ENCODE measurements at places on chromosomes 3 and 15.

DNA sequence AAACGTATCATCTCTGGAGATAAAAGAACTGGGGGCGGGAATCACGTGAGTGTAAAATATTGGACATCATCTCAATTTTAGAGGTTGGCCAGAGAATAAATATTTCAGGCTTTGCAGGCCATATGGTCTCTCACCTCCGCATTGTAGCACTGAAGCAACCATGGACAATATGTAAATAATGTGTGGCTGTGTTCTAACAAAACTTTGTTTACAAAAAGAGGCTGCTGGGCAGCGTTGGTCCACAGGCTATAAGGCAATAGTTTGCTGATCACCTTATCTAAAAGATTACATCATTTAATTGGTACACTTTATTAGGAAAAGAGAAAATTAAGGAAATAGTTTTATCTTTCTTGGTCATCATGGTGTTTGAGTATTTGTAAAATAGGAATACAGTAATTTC is 22.5 kb upstream of the SHC4 start:
- DNase-seq: no peak

GRCh38 chr3:877001-877400 is 215.8 kb upstream of the CNTN6 start:
- no peak for DNase-seq

GRCh38 chr15:52858782-52859176 is 68.6 kb upstream of the ONECUT1 start:
- no peak for DNase-seq

GRCh38 chr3:16840101-16840424 is 44.7 kb upstream of the PLCL2 start:
- no peak for DNase-seq

DNA sequence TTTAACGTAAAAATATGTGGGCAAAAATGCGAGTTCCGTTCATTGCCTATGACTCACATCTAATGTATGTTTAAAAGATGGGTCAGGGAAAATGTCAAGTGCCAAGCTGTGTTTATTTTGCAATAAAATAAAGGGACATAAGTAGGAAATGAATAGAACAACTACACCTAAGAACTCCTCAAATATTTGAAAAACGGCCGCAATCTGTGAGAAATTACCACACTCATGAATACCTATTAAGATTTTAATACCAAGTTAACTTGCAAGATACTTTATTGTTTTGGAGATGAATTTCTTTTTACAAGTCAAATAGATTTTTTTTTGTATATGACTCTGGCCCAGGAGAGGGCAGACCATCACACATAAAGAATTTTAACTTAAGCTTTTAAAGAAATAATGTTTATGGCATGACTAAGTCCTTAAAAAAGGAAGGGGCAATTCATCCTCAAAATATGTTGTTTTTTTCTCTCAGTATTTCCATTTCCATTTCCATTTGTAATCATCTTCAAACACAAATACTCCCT is 152.7 kb downstream of the SUCNR1 start:
- DNase-seq: peak; percentile 67

GRCh38 chr3:100141586-100141985 is 27.3 kb upstream of the FILIP1L start:
- DNase-seq: no peak

DNA sequence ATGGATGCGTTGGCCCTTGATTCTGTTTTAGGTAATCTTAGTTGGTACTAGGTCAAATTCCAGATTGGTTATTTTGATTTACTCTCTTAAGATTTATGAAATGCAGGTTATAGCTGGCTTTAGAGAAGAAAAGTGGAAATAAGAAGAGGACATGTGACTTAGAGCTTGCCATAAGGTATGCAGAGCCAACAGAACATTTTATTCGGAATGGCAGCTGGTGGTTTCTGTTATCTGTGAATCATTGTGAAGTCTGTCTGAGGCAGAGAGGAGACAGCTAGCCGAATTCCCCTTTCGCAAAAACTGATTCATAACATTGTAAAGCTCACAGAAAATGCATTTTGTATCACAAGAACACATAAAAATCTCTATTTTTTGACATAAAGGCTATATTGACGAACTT is 82.1 kb downstream of the FILIP1L start:
- DNase-seq: peak; percentile 83

DNA sequence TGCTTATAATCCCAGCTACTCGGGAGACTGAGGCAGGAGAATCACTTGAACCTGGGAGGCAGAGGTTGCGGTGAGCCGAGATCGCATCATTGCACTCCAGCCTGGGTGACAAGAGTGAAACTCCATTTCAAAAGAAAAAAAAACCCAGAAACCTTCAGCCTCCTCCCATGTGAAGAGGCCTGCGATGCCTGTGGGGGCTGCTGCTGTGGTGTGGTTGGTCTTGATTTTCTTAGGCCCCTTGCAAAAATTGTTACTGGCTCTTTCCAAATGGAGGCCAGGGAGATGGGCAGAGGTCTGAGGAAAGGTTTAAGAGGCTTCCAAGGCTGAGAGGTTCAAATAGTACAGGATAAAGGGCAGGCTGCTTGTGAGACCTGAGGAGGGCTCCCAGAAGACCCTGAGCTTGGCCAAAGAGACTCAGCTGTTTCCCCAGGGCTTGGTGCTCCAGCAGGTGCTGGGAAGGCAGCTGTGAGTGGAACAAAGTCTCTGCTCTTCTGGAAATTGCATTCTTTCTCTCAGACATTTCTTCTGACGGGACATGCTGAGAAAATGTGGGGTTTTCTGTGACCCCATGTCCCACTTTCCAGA is 18.4 kb downstream of the GCSAM start:
- no peak for DNase-seq

DNA sequence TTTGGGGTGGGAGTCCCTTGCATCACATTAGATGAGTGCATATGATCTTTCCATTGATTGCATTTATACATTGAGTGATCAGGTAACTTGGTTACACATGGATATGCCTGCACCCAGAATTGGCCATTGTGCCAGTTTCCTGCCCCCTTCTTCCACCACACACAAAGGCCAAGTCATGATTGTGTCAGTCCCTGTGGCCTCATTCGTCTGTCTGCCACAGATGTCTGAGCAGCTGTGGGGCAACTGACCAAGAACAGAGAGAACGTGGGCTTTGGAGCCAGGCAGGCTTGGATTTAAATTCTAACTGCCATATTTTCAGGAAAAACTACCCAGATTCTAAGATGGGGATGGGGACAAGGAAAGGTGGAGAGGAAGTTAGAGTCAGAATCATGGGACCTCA is 27.0 kb downstream of the CCNL1 start:
- DNase-seq: no peak

DNA sequence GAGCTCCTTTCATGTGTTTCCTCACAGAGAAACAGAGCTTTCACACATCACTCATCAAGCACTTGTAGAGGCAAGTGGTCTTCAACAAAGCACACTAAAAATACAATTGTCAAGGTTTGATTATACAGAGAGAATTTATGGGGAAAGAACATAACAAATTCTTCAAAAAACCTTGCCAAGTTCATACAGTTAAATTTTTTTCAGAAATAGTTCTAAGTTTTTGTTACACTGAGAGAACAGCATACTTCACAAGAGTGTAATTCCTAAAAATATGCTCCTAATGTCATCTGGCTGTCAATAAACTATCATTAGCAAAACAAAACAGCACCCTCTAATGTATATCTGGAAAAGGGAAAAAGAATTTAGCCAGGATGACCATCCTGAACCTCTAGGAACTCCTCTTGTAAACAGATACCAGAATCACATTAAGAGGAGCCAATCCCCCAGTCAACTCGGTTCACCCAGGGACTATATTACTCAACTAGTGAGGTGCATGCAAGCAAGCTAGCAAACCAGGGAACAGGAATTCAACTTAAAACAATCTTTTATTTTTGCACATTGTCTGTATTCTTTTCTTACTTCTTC is 63.3 kb downstream of the RAD18 start:
- DNase-seq: no peak

DNA sequence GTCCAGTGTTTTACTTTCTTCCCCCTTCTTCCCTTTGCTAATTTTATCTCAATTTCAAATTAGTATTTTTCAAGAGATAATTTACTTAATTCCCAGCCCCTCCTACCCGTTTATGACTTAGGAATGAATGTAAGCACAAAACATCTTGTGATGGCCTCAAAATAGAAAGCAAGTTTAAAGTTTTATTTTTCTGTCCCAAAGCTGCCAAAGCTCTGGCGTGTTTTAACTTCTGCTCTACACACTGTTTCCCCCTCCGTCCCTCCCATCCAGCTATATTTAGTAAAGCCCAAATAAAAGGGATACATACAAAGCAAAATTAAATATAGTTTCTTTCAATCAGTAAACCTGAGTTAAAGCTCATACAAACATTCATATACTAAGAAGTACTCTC is 59.9 kb downstream of the IGF2BP2 start:
- no peak for DNase-seq

DNA sequence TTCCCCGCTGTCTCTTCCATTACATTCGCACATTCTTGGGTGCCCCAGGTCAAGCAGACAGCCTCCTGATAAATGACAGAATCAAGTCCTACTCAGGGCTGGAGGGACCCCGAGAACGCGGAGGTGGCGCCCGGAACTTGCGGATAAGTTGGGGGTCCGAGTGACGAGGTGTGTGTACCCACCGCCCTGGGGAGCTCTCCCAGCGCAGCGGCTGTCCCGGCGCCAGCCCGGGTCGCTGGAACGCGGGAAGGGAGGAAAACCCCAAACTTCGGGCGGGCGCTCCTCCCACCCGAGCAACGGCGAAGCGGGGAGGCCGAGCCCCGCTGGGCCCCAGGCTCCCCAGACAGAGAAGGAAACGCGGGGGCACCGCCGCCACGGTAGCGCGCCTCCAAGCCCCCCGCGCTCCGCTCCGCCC is 550 bp downstream of the CLN6 start:
- no peak for DNase-seq

DNA sequence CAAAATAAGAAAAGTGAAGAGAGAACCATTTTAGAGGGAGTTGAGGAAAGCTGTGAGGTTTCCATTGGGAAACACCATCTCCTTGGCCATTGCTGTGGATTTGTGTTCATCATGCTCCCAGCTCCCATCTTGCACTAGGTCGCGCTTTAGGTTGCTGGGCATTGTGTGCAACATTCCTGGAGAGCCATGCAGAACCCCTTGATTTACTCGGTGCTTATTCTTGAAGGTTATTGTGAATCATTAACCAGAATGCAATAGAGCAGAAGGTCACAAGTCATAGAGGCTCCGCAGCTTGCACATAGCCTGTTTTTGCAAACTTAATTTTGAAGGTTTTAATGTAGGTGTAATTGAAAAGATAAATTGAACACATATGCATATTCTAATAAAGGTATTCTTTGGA is 239.2 kb upstream of the IL12A start:
- DNase-seq: no peak

DNA sequence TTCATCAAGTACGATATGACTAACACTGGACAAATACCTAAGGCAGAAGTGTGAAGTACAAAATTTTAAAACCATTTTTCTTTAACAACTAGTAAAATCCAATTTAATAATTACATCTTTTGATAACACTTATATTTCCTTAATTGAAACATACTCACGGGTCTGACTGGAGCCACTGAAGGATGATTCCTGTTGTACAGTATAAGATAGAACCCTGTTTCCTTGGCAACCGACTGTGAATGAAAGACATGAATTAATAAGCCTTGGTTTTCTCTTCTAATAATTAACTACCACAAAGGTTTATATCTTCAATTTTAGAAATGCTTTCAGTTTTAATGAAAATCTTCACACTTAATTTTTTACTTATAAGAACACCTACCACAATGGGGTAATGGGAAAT is 19.4 kb downstream of the DHX36 start:
- DNase-seq: no peak

Data from Daoy (cell line).